ENCODE measurements at places on chromosomes 1 and 21.

- DNase-seq: no peak
Observed at GRCh38 chr21:33578214-33578613, 10.3 kb downstream of the DONSON start.

GRCh38 chr1:218565377-218565776 lies 220.2 kb downstream of the TGFB2 start:
- no peak for DNase-seq

DNA sequence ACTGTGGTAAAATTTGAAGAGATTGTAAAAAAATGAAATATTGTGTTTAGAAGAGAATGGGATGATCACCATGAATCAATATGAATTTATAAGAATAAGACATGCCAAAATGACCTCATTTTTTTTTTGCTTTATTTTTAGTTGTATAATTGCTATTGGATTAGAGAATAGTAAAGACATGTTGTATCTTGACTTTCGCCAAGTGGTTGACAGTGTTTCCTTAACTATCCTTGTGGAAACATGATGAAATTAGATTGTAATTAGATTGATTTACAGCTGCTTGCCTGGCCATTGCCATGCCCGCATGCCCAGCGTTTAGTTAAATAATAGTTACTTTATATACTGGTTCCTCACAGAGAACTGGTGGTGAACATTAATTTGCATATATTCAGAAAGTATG lies 154.9 kb downstream of the MAGI3 start:
- DNase-seq: no peak

DNA sequence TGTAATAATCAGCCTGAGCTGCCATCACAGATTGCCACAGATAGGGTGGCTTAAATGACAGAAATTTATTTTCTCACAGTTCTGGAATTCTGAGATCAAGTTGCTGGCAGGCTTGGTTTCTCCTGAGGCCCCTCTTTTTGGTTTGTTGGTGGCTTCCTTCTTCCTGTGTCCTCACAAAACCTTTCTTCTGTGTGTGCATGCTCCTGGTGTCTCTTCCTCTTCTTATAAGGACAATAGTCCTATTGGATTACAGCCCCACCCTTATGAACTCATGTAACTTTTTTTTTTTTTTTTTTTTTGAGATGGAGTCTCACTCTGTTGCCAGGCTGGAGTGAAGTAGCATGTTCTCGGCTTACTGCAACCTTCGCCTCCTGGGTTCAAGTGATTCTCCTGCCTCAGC lies 41.0 kb upstream of the F3 start:
- DNase-seq: no peak

- DNase-seq: no peak
Observed at GRCh38 chr1:48405940-48406339, 66.1 kb downstream of the SPATA6 start.

Measured in cardiac septum (tissue), 1 donor.